ENCODE measurements at places on chromosomes 1 and 21. TPM values are rescaled to one million over a fixed set of nuclear protein-coding genes. Genes with fewer than 3 reads are reported as not detected.

DNA sequence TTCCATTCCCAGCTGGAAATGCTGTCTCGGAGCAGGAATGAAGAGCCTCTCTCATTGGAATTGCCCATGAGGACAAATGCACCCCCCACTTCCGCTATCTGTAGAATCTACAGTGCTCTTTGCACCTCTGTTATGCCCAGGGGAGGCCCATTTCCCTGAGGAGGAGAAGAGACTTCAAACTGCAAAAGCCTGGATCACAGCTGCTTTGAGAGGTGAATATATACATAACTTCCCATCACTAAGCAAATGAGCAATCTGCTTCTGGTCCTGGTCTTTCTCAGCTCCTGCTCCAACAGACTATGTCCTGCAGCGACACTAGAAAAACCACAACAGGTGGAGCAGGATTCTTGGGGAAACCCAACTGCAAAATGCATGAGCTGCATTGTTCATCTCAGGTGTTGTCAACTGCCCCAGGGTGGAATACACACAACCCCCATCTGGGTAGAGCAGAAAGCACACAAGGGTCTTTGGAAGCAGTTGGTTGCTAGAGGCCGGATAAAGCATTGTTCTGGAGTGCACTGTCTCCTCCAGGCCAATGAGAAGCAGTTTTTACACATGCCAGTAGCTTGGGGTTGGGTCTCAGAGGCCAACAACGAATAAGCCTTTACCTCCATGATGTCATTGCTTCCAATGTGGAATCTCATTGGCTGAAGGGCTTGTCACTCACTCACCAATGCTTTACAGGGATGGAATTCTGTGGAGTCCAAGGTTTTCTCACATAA is 67.7 kb upstream of the RAB4A start:
- ATAC-seq: peak; percentile 33

DNA sequence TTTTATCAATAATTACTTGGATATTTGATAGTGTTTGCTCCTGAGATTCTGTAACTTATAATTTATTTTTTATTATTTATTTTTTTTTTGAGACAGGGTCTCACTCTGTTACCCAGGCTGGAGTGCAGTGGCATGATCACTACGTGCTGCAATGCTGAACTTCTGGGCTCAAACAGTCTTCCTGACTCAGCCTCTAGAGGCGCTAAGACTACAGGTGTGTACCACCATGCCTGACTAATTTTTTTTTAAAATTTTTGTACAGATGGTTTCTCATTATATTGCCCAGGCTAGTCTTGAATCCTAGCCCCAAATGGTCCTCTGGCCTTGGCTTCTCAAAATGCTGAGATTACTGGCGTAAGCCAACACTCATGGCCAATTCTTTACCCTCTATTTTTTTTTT is 845.5 kb upstream of the ADGRL4 start:
- no peak for ATAC-seq

- no peak for ATAC-seq
Measured at GRCh38 chr1:5827516-5827915, 164.7 kb downstream of the NPHP4 start.

DNA sequence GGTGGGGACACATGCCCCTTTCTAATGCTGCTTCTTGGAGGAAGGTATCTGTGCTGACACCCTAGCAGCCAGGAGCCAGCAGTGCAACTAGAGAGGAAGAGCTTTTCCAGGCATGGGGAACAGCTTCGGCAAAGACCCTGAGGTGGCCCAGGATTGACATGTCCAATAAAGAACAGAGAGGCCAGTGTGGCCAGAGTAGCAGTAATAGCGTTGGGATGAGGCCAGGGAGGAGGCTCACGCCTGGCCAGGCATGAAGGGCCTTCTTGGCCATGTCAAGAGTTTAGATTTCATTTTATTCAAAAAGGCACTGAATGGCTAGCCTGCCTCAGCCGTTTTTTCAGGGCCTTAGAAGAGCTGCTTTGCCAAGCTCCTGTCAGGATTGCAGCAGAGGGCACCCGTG is 16.3 kb upstream of the ADAMTSL4 start:
- no peak for ATAC-seq

DNA sequence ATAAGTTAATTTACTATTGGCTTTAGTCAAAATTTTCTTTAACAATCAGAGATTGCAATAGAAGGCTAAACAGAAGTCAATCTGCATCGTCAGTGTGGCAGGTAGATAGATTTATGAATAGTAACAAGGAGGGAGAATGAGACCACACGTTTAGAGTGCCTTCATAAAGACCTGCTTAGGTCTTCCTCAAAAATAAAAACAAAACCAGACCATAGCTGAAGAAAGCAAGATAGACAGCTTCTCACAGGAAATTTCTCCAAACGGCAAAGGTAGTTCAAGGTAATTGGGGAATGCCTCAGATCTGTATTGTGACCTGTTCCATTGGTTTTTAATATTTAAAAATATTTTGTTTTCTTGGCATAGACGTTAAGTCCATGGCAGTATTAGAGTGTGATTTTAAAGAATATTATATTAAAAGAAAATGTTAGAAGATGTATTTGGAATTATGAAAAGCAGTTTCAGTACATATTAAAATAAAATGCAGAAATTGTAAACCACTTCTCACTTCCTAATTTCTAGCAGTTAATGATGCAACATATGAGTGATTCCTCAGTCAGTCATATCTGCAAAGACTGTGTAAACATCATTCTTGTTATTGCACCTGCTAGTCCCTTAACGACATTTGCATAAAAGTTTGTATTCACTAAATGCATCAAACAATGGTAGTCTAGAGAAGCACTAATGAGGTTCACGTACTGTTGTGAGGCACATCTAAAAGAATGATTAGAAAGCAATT is 278.0 kb downstream of the HLX start:
- peak; percentile 48 for ATAC-seq

DNA sequence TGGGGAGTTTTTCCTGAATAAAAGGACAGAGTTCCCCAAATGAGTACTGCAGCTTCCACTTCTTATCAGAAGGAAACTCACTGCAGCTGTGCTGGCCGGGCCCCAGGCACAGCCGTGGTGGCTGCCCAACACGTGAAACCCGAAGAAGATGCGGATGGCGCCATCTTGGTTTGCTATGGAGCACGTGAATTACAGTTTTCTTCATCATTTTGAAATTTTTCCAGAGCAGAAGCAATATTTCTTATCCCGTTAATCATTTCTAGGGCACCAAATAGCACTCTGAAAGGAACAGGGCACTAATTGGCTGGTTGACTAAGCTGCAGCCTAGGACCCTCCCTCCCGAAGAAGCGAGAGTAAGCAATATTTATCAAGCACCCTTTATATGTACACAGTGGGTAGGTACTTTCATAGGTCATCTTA is 63.2 kb upstream of the EPS8L3 start:
- ATAC-seq: no peak

DNA sequence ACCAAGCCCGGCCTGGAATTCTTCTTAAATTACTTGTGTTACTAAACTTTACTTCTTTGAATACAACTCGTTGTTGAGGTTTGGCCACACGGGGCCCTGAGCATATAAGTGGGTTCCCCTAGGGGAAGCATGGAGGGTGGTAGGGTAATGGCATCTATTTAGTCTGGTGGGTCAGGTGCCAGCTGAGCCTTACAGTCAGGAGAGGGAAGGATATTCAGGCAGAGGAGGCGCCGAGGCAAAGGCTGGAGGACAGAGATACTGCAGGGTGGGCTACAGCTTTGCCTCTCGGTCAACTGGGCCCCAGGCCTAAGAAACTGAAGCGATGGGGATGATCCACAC is 424 bp upstream of the NECAP2 start:
- peak; percentile 30 for ATAC-seq

DNA sequence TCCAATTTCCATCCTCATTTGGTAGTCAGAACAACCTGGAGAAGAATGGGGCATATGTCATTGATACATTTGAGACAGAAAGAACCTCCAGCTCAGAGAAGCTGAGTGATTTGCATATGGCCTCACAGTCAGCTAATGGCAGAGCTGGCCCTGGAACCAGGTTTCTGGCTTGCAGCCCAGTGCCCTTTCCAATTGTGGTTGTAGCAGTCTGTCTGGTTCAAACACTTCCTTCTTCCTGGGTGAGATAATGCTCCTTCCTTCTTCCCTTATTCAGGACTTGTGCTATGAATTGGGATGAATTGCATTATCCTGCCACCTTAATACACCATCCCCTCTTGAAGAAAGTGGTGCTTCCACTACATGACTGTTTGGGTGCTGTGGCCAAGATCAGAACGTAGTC is 24.2 kb downstream of the SLC5A9 start:
- peak; percentile 79 for ATAC-seq

DNA sequence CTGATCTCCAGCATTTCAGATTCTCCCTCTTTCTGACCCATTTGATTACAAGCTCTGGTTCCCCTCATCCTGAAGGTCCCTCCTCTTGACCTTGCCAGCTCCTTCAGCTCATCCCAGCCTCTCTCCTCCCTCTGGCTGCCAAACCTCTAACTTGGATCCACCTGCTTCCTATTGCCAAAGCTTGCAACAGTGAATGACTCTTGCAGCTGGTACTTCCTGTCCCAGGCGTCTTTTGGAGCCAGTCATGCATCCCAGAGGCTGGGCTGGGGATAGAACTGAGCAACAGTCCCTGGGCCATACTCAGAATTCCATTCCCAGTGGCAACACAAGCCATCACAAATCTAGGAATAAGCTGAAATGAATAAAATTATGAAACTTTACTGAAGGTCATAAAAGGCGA is 27.7 kb upstream of the SPOCD1 start:
- peak; percentile 70 for ATAC-seq

- ATAC-seq: no peak
Measured at GRCh38 chr1:176576670-176577069, 113.7 kb downstream of the PAPPA2 start.

GRCh38 chr1:35557118-35557610 is at the start of gene KIAA0319L:
KIAA0319L (minus strand) TSS chr1:35557403; CDS start chr1:35554491, 2,912 bp downstream.
- ATAC-seq: peak; percentile 69

- no peak for ATAC-seq
Measured at GRCh38 chr1:235023711-235024439, 104.8 kb downstream of the TOMM20 start.

GRCh38 chr1:5509664-5510452 is 482.4 kb downstream of the NPHP4 start:
- ATAC-seq: peak; percentile 71

DNA sequence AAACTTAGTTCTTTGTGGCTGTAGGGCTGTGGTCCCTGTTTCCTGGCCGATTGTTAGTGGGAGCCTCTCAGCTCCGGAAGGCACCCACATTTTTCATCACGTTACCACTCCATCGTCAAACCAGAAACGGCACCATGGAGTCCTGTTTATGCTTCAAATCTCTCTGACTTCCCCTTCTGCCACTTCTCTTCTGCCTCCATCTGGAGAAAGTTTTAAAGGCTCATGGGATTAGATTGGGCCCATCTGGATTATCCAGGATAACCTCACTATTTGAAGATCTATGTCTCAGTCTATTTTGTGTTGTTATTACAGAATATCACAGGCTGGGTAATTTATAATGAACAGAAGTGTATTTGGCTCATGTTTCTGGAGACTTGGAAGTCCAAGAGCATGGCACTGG is 19.3 kb upstream of the IL22RA1 start:
- ATAC-seq: no peak

- no peak for ATAC-seq
Measured at GRCh38 chr1:70874063-70874462, 173.6 kb downstream of the PTGER3 start.

DNA sequence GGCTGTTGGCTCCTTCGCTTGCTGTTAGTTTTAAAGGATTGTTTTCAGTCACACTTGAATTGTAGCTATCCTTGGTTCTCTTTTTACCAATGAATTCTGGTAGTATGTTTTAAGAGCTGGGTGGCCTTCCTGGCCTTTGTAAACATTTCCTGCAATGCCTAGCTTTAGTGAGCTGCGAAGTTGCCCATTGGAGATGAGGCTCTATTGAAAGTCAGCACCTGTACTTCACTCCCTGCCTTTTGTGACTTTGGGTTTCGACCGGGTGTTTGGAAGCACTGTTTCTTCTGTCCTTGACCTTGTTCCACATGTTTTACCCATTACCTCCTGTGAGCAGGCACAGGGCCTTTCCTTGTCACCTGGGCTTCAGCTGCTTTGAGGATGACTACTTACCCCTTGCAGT is 64.7 kb downstream of the DYRK1A start:
- no peak for ATAC-seq

DNA sequence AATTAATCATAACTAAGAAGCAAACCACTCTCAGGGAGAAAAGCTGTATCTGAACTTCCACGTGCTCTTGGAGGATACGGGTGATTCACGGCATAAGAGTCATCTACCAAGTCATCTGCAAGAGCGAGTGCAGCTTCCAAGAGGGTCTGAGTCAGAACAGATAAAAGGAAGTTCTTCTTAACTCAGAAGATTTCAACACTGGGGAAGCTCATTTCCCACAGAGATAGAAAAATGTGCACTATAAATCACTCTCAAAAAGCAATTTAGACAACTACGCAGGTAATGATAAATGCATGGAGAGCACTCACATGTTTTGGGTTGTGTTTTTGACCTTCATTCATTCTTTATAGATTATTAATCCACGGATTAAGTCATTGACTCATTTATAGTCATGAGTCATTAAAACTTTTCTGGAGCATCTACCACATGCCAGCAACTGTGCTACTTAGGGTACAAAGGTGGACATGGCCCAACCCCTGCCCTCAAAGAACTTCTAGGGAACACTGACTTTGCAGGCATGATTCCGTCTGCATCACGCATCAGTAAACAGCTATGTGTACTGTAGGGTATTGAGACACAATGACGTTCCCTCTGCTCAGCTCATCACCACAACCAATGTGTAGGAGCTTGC is 20.8 kb downstream of the KCNJ15 start:
- ATAC-seq: peak; percentile 93

- ATAC-seq: no peak
Measured at GRCh38 chr1:41642922-41643821, 158.7 kb upstream of the EDN2 start.

Gene LEPROT
- total RNA-seq: 42.1 TPM

Gene FAM89A
- total RNA-seq: 12.4 TPM

Gene RSPH1
- total RNA-seq: 0.24 TPM

Gene IL24
- 0.12 TPM for total RNA-seq

Gene KCNJ9
- total RNA-seq: not detected

Gene LCE1F
- not detected for total RNA-seq

Gene ERVH48-1
- total RNA-seq: not detected

Gene LYST
- total RNA-seq: 19.2 TPM

Gene SPRR2F
- total RNA-seq: 198 TPM

Gene SIPA1L2
- 36.9 TPM for total RNA-seq

Gene KRTAP13-2
- not detected for total RNA-seq

Gene INKA2
- total RNA-seq: 2.7 TPM

Gene CROCC
- 15.3 TPM for total RNA-seq

Measured in esophagus mucosa (tissue), 1 donor.